ENCODE measurements at places on chromosomes 6 and 20.

- no peak for DNase-seq
These were observed 29.5 kb downstream of the BEND6 start for GRCh38 chr6:56984361-56984760.

DNA sequence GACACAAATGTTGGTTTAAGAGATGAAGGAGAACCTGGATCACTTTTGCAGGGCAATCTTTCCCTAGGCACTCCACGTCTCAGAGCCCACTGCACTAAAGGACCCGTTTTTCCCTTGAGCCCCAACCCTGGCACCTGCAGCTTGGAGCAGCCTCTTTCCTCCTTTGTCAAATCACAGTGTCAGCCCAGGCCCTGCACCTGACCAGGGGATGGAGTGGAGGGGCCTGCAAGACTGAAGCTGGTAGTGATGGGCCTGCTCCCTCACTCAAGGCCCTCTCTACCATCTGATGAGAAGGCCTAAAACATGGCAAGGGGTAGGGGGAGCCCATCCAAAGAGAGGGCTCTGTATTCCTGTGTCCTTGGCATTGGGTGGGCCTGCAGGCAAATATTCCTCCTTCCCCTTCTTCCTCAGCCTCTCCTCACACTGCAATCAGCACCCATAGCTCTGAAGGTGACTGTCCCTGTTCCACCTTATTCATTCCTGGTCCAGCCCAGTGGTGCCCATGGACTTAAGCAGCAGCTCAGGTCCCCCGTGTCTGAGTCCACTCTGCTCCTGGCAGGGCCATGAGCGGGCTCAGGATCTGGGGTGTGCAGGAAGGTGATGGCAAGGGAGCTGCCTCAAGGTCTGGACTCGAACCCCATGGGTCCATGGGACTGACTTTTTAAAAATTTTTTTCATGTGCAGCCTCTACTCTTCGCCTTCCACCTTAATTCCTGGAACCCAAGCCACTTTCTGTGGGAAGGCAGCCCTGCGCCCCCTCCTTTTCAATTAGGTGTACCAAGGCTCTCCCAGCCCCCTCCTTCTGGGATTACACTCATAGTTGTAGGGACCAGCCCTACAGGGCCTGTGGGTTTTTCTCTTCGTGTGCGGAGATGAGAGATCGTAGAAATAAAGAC is 6.7 kb downstream of the RAET1G start:
- DNase-seq = no peak

DNA sequence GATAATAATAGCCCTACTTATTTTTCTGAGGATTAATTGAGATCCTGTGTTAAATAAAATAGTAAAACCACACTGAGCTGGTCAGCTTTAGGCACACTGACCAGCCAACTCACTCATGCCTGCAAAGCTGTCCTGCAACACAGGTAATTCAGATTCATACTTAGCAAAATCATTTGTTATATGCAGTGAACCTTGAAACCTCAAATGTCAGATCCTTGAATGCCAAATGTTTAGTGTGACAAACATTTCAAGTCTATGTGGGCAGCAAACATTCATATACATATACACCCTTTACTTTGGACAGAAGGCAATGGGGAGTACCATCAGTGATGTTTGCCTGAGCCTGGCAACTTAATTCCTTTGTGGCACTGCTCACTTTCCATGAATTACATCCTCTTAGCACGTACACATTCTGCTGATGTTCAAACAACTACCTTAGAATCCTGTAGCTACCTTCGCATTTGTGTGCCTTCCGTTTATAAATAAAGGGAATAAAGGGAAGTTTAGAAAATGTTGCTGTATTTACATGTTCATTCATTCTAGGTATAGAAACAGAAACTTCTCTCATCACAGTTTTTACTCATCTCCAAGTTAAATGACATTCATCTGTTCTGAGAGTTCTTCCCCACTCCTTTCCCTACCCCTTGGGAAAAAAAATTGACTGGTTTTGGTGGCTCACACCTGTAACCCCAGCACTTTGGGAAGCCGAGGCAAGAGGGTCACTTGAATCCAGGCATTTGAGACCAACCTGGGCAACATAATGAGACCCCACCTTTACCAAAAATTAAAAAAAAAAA is 140.8 kb downstream of the ZFAND3 start:
- DNase-seq = no peak

DNA sequence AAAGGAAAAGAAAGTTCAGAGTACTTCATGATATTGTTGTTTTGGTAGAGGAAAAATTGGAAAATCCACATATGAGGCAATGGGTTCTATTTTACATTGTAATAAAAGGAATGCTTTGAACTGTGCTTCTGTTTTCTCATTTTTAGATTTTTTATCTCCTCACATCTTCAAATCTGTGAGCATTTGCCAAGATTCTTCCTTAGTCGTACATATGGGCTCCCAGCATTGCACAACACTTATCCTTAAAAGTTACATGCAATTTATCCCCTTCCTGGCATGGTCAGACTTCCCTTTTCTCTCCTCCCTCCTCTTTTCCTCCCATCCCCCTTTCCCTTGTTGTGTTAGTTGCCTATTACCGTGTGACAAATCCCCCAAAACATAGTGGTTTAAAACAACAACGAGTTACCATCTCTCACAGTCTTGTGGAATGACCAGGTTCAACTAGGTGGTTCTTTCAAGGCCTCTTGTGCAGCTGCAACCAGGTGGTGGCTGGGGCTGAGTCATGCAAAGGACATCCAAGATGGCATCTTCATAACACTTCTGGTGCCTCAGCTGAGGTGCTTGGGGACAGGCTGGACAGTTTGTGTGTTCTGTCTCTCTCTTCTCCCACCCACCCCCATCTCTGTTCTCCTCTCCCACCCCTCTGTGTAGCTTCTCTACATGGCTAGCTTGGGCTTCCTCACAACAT is 68.7 kb downstream of the TXNDC5 start:
- DNase-seq = no peak

- no peak for DNase-seq
These were observed 16.5 kb upstream of the SNX3 start for GRCh38 chr6:108277295-108277694.

GRCh38 chr6:117533775-117534174 is 51.3 kb downstream of the DCBLD1 start:
- no peak for DNase-seq

- no peak for DNase-seq
These were observed 109.2 kb downstream of the CDYL start for GRCh38 chr6:4885341-4885933.

GRCh38 chr20:52096117-52096516 is 95.5 kb downstream of the ZFP64 start:
- no peak for DNase-seq

- no peak for DNase-seq
These were observed 67.9 kb upstream of the BTN3A2 start for GRCh38 chr6:26296857-26297648.

GRCh38 chr20:7459083-7459482 is 481.2 kb downstream of the HAO1 start:
- DNase-seq = no peak

DNA sequence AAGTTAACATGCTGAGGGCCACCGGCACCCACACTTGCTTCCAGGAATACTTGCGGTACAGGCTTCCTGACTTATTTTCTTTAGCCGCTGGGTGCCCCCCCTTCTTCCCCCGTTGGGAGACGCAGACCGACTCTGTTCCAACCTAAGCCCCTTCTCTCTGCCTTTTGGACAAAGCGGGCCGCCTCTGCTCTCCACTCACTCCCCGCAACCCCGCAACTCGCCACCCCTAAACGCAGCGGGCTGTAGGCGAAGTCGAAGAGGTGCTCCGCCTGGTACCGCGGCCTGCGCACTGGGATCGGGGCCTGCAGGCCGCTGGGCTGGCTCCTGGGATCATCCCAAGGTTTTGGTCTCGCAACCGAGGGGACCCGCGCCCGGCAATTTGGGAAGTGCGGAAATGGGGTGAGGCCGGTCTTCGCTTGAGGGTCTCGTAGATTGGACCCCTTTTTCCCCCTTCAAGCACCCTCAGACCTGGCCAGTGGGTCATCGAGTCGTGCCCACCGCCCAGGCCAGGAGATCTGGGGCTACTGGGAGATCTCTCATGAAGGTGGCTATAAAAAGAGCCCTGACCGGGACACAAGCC is 4.7 kb upstream of the FOXF2 start:
- DNase-seq = no peak

GRCh38 chr6:10170816-10171215 is 244.1 kb downstream of the TFAP2A start:
- DNase-seq = no peak

GRCh38 chr6:127635091-127635490 is 58.1 kb downstream of the C6orf58 start:
- no peak for DNase-seq

DNA sequence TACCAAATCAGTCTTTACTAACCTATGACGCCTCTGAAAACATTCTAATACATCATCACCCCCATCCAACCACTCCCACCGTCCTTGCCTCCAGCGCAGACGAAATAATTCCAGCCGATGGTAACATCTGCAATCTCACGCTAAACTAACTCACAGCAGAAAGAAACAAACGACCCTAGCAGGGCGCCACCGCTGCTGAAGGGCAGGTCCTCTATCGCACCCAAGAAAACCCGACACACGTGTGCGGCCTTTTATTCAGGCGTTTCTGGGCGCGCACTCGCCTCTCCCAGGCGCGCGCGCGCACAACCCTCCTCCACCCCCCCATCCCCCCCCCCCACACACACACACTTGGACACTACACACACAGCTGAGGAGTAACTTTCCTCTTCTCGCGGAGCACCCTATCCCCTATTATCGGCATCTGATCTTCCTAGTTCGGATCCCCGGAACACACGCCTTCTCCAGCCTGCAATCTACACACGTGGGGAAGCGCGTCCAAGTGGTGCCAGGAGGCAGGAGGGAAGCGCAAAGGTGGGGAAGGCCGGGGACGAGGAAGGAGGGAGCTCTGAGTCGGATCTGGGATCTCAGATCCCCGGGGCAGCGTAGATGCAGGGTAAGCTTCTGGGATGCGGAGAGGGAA is 1.4 kb downstream of the GFOD1 start:
- DNase-seq = no peak

DNA sequence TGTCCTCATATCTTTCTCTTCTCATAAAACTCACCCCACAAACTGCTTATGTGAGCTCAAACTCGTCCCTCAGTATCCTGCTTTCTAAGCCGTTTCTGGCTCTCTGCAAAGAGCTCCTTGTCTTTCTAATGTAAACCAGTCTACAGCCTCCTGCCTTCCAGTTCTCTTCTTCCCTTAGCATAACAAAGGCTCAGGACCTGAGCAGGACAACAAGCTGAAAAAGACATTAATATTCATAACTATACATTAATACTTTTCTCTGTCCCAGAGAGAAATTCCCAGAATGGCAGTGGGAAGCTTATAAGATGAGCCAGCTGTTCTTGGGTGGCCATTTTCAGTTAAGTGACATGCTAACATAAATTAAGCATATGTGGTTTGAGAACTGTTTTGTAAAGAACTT is 207.0 kb upstream of the TCF21 start:
- no peak for DNase-seq

DNA sequence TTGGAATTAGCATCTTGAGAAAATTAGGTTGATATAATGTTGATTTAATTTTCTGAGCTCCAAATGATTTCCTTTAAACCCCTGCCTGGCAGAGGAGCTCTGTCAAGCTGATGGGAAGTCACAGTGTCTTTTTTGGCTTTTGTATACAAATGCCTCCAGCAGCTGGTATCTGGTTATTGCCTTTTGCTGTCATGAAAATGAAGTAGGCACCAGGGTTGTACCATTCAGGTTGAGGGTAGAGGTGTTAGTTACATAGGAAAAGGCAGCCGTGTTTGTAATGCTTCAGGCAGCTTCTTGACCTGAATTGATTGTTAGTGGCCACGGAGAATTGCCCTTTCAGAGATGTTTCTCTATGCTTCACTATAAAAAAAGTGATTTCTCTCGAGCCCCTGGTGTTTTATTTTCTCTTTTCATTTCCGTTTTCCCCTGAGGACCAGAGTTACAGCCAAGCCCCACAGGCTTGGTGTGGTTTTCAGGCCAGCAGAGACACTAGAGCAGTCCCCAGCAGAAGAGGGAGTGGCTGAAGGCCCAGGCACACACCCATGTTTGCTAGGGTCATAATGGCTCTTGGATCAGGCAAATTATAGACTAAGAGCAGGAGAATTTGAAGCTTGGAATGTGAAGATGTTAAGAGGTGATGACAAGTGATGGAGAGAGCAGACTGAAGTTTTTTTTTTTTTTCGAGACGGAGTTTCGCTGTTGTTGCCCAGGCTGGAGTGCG is 21.6 kb downstream of the CMTR1 start:
- no peak for DNase-seq

- DNase-seq = no peak
These were observed 44.1 kb upstream of the CTAGE9 start for GRCh38 chr6:131754715-131755567.

DNA sequence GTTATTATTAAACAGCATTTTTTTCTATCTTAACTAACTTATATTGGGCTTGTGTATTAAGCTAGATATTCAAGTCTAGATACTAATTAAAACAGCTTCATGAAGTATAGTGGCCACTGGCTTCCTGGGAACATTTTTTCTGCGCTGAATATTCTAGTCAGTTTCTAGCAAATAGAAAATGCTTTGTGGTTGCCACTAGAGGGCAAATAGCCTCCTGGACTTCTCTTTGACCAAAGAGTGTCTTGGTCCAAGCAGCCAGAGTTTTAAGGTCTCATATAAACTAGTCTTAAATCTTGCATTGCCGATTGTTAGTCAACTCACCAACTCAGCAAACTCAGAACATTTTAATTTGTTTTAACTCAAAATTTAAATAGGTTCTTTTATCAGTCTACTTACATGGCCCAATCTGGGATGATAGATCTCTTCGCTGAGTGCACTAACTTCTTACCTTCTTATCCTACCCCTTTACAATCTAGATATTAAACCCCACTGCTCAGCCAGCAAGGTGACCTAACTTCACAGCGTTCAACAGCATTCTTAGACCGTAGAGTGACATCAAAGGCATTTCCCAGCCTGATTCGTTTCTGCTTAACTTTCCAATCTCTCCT is 24.6 kb upstream of the ID4 start:
- DNase-seq = no peak
